ENCODE measurements at places on chromosomes 4 and X.

DNA sequence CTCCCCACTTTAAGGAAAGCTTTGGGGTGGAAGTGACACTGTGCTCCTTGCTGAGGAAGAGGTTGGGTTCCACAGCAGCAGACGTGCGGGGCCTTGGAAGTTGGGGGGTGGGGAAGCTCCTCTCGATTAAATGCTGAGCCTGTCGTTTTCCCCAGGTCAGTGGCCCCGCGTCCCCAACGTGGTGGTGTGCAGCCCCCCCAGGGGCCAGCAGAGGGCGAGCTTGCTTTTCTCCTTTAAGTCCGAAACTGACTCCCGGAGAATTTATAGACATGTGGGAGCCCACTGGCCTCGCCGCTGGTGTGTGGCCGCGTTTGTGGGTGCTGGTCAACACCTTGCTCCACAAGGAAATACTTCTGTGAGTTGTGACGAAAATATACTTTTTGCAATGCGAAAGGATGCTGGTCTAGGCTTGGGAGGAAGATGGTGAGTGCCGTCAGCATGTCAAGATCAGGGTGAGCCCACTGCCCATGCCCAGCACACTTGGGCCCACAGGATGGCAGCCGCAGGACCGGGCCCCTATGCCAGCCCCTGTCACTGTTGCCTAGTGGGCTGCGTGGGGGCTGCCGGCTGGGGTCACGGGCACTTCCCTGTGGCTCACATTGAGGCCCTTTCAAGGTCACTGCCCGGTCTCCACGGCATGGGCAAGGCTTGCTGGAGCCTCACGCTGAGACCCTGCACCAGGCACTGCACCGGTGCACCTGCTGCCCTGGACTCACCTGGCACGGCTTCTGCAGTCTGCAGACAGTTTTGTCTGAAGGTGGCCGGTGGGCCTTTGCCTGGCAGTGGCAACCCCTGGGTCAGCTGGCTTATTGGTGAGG lies 9.4 kb downstream of the UVSSA start:
- DNase-seq = peak; percentile 59

- DNase-seq = no peak
Measured at GRCh38 chrX:47175588-47175980, 18.0 kb upstream of the UBA1 start.

DNA sequence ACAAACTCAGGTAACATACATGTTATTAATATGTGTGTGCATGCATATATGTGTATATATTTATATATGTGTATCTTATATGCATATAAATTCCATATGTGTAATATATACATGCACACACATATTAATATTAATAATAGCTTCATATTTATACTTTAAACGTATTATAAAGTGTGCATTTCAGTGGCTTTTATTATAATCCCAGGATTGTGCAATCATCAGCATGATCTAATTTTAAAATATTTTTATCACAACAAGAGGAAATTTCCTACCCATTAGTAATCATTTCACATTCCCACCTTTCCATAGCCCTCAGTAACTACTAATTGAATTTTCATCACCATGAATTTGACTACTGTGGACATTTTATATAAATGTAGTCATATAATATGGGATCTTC lies 2211.9 kb upstream of the TENM3 start:
- no peak for DNase-seq

- no peak for DNase-seq
Measured at GRCh38 chr4:13766761-13767540, 139.4 kb upstream of the BOD1L1 start.

GRCh38 chr4:74777531-74777930 lies 16.8 kb downstream of the BTC start:
- no peak for DNase-seq

GRCh38 chrX:137926090-137926489 lies 360.2 kb downstream of the ZIC3 start:
- DNase-seq = peak; percentile 81

DNA sequence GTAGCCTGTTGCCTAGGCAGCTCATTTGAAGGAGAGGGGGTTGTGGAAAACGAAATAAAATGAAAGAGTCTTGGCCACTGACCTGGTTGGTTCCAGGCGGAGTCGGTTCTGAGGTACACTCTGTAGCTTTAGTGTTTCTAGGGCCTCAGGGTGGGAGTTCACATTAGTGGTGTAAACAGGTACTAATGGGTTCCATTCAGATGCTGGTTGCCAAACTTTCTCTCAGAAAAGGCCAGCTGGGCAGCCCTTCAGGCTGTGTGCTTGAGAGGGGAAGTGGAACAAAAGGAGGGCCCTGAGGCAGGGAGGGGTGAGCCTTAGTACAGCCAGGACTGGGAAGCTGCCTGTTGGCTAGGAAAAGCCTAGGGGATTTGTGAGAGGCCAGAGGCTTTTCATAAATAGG lies 24.8 kb downstream of the NHSL2 start:
- peak; percentile 46 for DNase-seq

All from NCI-H1417 (cell line).